ENCODE measurements at places on chromosomes 11 and 22.
A peak's percentile ranks its signal among the peaks of the same experiment; 100 is the strongest.

DNA sequence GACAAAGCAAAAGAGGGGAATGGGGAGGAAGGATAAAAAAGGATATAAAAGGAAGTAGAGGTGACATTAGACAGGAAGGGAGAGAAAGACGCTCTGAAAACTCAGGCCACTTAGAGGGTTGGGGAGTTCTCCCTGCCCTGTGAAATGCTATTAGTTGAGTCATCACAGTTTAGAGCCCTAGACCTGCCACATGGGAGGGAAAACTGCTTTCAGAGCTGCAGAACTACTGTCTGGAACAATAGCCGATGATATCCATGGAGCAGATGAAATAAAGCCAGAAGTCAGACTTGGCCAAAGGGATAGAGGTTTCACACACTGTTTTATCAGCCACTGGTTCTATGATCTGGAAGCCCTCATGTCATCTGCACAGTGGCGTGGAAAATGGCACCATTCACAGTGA lies 157.9 kb downstream of the NCAM1 start:
- DNase-seq: no peak

DNA sequence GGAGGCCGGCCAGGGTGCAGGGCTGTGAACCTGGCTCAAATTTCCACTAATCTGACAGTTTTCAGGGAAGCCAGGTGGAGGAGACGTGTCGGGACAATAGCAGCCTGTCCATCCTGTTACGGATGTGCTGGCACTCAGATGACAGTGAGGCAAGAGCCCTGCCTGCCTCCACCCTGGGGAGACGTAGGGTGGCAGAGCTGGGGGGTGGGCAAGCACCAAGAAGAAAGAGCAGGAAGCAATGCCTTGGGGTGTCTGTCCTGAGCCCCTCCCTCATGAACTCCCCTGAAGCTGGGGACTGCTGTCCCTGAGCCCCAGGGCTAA lies 10.0 kb upstream of the TRIM29 start:
- no peak for DNase-seq

GRCh38 chr11:27485930-27486773 lies 13.6 kb upstream of the LGR4 start:
- DNase-seq: no peak

DNA sequence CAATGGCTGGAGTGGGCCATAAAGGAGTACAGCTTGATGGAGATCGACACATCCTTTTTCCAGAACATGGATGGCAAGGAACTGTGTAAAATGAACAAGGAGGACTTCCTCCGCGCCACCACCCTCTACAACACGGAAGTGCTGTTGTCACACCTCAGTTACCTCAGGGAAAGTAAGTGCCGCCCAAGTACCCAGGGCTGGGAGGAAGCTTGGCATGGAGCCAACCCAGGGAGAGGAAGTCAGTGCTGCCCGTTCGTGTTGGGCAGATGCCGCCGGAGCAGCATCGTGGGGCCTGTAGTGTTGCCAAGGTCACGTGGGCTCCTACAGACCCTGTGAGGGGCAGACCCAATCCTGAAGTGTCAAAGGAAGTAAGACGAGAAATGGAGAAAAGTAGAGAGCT lies 78.9 kb downstream of the FLI1 start:
- DNase-seq: peak; percentile 44

- no peak for DNase-seq
These were observed 102.3 kb downstream of the NELL1 start for GRCh38 chr11:20771681-20772080.

- DNase-seq: no peak
These were observed 208.1 kb upstream of the TENM4 start for GRCh38 chr11:79648766-79649520.

DNA sequence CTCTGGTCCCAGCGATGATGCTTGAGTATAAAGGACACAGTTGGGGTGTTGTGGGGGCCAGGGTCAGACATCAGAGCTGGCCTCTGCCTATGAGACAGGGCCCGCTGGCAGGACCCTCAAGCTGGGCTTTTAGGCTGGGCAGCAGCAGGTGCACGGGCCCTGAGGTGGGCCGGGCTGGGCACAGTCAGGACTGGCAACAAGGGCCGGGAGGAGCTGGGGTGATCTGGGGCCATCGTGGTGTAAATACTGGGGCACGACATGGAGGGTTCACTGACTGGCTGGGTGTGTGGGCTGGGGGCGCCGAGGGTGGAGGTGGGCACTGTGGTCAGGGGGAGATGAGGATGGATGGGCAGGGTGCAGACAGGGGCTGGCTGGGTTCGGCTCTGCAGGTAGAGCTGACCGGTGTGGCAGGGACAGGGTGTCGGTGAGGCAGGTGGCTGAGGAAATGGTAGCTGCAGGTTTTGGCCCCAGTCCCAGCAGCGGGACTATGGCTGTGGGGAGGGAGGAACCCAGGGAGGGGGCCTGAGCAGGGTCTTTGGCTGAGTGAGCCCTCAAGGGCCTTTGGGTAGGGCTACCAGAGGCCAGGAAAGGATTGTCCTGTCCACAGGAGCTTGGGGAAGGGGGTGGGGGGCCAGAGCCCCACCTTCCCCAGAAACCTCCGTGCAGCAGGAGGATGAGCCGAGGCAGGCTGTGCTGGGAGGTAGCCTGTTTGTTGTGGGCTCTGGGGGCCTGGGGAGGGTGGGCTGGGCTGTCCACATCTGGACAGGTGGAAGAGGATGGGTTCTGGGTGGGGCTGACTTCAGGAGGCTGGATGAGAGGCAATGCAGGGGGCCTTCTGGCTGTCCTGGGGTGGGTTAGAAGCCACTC lies 81.4 kb downstream of the KCNQ1 start:
- DNase-seq: no peak

- DNase-seq: no peak
These were observed 77.9 kb upstream of the TOP3B start for GRCh38 chr22:22060200-22061084.

GRCh38 chr22:43406186-43406790 lies 5.5 kb upstream of the MPPED1 start:
- DNase-seq: no peak
